ENCODE measurements at places on chromosomes 3 and 15. TPM values are rescaled to one million over a fixed set of nuclear protein-coding genes. Genes with fewer than 3 reads are reported as not detected.

The TEX55 gene
- not detected for total RNA-seq

DNA sequence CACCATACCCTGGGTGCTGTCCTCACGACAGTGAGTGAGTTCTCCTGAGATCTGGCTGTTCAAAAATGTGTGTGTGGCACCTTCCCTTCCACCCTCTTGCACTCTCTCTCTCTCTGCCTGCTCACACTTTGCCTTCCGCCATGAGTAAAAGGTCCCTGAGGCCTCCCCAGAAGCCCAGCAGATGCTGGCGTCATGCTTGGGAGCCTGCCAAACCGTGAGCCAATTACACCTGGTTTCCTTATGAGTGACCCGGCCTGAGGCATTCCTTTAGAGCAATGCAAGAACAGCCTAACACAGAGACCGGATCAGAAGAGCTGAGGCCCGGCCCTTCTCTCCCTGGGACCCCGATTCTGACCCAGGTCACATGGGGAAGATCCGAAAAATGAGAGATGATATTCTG, 15.4 kb downstream of the TMEM44 start:
- DNase-seq = peak; percentile 14

- DNase-seq = no peak
These were observed 17.4 kb downstream of the PDIA5 start for GRCh38 chr3:123084192-123084591.

DNA sequence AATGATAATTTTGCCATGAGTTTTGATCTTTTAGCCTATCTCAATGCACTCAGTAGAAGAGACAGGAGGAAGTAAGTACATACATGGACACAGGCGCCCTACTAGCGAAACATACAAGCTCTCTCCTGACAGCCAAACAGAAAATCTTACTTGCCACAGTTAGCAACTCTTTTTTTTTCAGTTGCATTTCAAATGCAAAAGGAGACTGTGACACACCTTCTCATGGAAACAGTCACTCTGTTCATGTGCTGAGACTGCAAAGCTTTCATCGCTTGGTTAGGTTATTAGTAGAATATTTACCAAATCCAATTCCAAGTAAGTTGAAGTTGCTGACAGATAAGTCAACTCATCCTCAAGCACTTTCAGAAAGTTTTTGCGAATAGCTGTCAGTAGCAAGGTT, 223.3 kb downstream of the FOXP1 start:
- DNase-seq = peak; percentile 41

- DNase-seq = no peak
These were observed 500.9 kb upstream of the NAALADL2 start for GRCh38 chr3:174358252-174358651.

DNA sequence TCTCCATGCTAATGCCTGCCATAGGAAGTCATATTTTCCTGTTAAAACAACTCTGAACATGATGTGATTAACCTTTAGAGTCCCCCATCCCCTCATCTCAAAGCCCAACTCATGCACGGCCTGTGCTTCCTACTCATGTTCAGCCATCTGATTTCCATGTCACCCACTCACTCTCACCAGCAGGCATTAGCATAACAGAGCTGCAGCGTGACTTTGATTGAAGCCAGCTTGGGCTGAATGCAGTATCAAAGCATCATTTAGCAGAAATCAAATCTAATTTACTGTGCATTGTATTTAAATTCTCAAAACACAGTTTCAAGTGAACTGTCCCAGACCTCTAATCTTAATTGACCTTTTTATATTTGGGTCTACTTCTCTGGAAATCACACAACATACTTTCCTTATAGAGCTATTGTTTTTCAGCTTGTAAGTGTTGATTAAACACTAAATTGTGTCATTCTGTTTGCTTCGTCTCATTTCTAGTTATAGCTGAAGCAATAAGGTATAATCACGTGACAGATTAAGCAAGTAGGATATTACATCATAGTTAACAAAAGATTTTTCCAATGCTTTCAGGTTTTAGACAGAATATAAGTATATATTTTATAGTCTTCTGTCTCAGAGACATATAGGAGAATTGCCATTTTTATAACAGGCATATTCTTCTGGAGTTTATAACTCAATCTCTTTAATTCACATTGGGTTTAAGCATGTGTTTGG, 501.5 kb downstream of the ROBO2 start:
- no peak for DNase-seq

DNA sequence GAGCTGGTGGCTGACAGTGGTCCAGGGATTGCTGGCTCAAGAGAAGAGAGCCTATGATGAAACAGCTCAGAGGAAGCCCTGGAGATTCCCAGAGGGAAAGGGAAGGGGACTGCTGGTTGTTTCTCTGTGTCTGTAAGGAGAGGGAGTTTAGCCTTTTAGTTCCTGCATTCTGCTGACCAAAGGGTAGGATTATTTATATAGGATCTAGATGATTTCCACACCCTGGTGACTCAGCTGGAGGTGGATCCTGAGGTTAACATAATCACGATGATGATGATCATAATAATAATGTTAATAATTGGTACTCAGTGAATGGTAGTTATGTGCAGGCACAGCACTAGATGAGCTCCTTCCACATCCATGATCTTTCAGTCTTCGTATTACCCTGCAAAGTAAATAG, 144.9 kb downstream of the EPHB1 start:
- DNase-seq = no peak

The SLC12A1 gene
- total RNA-seq = not detected

The TJP1 gene
- not detected for total RNA-seq

DNA sequence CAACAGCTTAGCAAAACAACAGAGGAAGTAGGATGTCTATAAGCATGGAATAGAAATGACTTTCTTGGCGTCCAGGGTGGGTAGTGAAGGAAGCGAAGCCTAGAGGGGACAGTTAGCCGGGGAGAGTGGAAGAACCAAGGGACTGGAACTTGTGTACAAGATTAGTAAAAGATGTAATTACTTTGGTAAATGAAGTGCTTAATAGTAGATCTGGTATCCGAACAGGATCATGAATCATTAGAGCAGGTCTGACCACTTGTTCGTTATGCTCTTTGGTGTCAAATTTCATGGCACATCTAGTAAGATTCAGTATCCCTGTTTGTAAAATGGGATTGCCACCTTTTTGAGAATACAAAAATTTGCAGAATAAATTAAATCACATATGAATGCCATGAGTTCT, 112.5 kb upstream of the MLF1 start:
- no peak for DNase-seq

GRCh38 chr15:85282504-85283115, 97.8 kb upstream of the AKAP13 start:
- DNase-seq = no peak

The LRRIQ4 gene
- total RNA-seq = not detected

GRCh38 chr3:98540346-98540745, 8.6 kb downstream of the GPR15 start:
- DNase-seq = no peak

The DPPA4 gene
- total RNA-seq = 0.29 TPM

- DNase-seq = no peak
These were observed 36.8 kb upstream of the NIT2 start for GRCh38 chr3:100297784-100298183.

DNA sequence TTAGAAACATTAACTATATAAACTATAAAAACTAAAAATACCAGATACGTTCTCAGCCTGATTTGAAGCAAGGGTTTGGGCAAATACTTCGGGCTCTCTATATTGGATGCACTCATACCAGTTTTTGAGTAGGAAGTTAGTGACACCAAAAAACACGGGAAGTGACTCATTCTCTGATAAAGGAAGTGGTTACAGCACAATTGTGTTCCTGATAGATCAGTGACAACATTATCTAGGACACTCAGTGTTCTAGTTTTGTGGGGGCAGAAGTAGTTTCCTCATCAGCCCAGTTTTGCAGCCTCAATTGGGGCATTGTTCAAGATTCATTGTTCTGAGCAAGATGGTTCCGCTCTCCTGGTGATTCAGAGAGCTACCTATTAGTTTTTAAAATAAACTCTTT, 469.6 kb upstream of the DPPA4 start:
- peak; percentile 34 for DNase-seq

DNA sequence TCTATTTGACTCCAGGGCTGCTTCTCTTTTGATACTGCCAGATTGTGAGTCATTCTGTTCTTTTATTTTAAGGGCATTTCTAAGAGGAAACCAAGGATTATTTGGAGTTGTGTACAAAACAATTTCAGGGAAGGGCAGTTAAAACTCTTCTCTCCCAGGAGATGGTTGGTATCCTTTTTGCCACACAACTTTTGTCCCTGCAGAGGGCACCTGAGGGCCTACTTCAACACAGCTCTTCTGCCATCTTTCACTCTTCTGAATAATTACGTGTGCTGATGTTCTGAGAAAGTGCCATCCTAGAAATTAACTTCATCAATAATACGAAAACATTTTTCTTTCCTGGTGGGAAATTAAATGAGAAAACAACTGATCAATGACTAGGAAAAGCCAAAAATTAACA, 75.7 kb upstream of the GADL1 start:
- DNase-seq = no peak

DNA sequence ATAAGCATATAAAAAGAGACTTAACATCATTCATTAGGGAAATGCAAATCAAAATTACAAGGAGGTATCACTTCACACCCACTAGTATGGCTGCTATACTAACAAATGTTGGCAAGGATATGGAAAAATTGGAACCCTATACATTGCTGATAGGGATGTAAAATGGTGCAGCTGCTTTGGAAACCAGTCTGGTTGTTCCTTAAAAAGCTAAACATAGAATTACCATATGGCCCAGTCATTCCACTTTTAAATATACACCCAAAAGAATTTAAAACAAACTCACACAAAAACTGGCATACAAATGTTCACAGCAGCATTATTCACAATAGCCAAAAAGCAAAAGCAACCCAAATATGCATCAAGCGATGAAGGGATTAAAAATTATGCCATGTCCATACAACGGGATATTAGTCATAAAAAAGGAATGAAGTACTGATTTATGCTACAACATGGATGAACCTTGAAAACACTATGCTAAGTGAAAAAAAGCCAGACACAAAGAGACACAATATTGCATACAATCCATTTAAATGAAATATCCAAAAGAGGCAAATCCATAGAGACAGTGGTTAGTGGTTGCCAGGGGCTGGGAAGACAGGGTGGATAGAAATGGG, 118.3 kb downstream of the OSBPL10 start:
- DNase-seq = no peak

The CATSPER2 gene
- 3.5 TPM for total RNA-seq

The REC114 gene
- total RNA-seq = not detected

DNA sequence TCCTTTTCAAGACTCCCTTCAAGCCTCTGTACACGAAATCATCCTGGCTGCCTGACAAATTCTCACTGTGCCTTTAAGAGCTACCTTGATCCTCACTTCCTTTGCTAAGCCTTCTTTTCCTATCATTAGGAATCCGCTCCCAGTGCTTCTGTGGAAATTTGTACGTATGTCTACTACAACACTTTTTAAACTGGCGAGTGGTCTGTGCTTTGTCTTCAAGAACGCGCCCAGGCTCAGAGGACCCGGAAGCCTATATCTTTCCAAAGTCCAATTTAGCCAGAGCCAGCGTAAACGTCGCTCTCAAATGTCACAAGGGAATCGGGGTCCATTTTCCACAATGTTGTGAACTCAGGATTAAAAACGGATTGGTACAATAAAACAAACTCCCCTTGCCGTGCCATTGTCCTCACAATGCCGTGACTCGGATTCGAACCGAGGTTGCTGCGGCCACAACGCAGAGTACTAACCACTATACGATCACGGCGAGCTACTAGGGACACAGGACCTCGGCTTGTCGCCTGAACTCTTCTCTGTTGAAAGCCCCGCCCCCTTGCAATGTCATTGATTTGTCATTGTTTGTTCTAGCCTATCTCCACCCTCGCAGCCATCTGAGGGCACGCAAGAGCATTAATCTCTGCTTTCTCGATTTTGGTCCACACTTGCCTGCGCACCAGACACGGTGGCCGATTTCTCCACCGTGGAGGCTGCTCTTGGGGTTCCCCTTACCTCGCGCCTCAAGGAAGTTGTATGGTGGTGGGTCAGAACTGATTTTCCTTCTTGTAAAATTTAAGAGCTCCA, 12.4 kb upstream of the SHF start:
- peak; percentile 99 for DNase-seq

- no peak for DNase-seq
These were observed 708.7 kb downstream of the VGLL3 start for GRCh38 chr3:86282106-86282787.

- DNase-seq = peak; percentile 37
These were observed 35.5 kb upstream of the ATP1B3 start for GRCh38 chr3:141840737-141841544.

DNA sequence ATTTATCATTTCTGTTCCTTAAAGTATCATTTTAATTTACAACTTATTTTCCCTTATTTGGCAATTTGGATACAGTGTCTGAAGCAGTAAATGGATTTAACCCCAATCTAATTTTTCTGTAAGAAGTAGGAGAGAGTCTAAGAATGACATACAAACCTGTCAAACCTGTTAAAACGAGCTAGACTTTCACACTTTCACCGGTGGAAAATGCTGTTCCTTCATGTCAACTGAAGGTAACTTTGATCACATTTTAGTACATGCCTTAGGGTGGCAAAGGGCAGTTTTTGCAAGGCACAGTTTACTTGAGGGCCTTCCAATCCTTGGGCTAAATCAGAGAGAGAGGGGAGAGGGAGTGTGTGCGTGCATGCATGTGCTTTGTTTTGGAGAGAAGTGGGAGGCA, 221.4 kb downstream of the THSD4 start:
- no peak for DNase-seq

GRCh38 chr15:70053716-70054229, 43.9 kb downstream of the TLE3 start:
- no peak for DNase-seq

DNA sequence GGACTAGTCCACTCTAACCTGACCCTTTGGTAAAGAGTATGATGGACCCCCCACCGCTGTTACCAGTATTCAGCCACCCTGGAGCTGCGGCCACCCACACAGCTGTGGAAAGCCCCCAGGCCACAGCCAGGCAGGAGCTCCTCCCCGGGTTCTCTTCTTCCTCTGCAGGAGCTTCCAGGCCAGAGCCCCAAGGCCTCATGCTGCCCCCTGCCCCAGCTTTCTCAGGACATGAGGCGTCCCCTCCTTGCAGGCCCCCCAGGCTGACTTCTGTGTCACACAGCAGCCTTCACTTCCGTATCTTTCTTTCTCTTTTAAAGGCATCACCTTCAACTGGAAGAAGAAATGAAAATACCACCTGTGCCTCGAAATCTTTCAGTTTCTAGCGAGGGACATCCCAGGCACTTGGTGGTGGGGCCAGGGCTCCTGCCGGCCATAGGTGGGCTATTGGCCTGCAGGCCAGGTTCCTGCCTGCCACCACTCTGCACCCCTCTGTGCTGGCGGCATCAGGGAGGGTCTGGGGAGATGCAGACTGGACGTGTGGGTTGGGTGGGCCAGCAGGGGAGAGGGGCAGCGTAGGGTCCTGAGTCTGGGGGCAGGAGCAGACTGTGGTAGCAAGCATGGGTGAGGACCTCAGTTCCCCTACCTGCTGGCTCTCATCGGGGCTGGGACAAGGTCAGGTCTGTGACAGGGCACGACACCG, 19.9 kb downstream of the KLF13 start:
- peak; percentile 67 for DNase-seq

The PP2D1 gene
- total RNA-seq = not detected

- no peak for DNase-seq
These were observed 14.8 kb upstream of the RBP2 start for GRCh38 chr3:139491027-139491700.

The KNSTRN gene
- 62.1 TPM for total RNA-seq

GRCh38 chr3:169542331-169542751, 121.2 kb downstream of the MECOM start:
- DNase-seq = no peak

GRCh38 chr15:88727439-88727838, 75.8 kb upstream of the ACAN start:
- DNase-seq = no peak

GRCh38 chr15:78951841-78952238, 7.0 kb upstream of the CTSH start:
- no peak for DNase-seq
